ENCODE measurements at places on chromosomes 4 and X.

DNA sequence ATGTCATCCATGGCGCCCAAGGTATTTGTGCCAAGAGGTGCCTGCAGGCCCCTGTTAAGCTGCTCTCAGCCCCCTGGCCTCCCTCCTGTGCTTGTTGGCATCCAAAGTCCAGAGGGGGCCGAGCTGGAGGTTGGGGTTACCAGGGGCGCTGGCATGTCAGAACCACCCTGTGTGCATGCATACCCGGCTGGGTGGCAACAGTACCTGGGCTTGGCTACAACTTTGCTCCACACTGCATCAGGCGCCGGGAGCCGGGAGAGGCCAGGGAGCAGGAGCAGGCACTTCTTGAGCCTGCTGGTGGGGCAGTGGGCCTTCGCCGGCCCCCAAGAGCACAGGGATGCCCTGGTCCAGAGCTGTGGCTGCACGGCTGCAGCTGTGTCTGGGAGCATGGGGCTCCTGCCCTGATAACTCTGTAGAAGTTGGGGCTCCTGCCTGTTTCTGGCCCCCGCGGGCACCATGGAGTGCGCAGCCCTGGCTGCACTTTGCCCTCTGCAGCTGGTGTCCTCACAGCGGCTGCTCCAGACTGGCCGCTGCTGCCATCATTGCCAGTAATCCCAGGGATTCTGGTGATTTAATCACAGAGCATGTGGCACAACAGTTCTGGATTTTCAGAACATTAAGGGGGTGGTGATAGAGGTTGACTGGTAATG is 130.3 kb downstream of the ARHGAP10 start:
- no peak overlapping the region for H3K27ac ChIP-seq
- no peaks in the 10 kb centered on the region for H3K27me3 ChIP-seq
- H3K36me3 ChIP-seq, result no peaks in the 10 kb centered on the region
- peaks cover 2% of the 10 kb centered on the region for H3K4me1 ChIP-seq

GRCh38 chr4:152112887-152113286 is 352.1 kb upstream of the GATB start:
- no peaks in the 10 kb centered on the region for H3K27me3 ChIP-seq
- peaks cover 54% of the 10 kb centered on the region for H3K4me1 ChIP-seq
- no peak for DNase-seq

DNA sequence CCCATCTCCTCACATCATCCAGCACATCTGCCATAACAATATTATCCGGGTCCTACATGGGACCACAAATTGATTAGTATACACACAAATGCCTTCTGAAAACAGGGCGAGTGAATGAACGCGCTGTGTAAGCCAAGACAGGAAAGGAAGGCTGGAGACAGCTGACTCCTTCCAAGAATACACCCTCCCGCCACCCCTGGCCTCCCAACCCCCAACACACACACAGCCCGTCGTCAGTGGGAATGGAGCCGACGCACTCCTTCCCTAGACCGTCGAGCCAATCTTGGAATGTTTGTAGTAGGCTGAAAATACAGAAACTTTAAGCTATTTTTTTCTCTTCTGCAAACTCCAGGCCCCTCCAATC is 319 bp upstream of the MAGEH1 start:
- no peaks in the 10 kb centered on the region for H3K36me3 ChIP-seq
- H3K27me3 ChIP-seq, result no peaks in the 10 kb centered on the region
- H3K4me3 ChIP-seq, result peak overlapping the region; percentile 59
- H3K4me1 ChIP-seq, result no peaks in the 10 kb centered on the region
- DNase-seq, result no peak
- no peak overlapping the region for H3K27ac ChIP-seq

DNA sequence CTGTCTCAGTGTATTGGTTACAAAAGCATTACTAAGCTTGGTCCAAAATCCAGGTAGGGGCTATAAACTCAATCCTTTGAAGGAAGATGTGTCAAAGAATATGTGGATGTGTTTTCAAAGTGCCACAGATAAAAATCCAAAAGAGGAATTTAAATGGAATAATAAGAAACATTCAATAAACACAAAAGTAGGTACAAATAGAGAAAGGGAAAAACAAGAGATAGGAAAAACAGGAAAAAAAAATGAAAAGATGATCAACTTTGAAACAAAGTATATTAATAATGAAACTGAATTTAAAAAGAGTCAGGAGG is 64.0 kb downstream of the PPP4R3C start:
- no peak for DNase-seq
- H3K36me3 ChIP-seq, result no peaks in the 10 kb centered on the region
- H3K4me1 ChIP-seq, result no peaks in the 10 kb centered on the region
- no peak overlapping the region for H3K27ac ChIP-seq

DNA sequence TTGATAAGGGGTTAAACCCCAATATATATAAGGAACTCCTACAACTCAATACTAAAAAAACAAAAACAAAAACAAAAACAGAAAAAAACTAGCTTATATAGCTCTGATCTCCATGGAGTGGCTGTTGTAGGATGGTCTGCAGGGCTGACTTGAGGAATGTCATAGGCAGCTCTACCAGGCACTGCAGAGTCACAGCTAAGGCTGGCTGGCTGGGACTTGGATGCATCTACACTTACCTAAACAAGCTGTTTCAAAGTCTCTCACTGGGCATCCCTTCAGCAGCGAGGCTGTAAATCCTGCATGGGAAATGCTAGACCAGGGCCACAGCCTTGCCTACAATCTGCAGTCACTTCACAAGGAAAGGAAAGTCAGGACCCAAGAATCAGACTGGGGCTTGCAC is 61.3 kb downstream of the HOPX start:
- no peak overlapping the region for H3K27ac ChIP-seq
- no peak for DNase-seq
- H3K27me3 ChIP-seq, result no peaks in the 10 kb centered on the region
- H3K4me1 ChIP-seq, result no peaks in the 10 kb centered on the region
- no peak overlapping the region for H3K4me3 ChIP-seq

DNA sequence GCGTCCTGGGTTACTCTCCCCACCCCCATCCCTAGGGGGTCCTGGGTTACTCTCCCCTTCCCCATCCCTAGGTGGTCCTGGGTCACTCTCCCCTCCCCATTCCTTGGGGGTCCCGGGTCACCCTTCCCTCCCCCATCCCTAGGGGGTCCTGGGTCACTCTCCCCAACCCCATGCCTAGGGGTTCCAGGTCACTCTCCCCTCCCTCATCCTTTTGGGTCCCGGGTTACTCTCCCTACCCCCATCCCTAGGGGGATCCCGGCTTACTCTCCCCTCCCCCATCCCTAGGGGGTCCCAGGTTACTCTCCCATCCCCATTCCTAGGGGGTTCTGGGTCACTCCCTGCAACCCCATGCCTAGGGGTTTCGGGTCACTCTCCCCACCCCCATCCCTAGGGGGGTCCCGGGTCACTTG is 1.5 kb downstream of the ASMTL start:
- H3K27ac ChIP-seq, result no peak overlapping the region
- H3K4me1 ChIP-seq, result no peaks in the 10 kb centered on the region
- H3K36me3 ChIP-seq, result no peaks in the 10 kb centered on the region

- no peaks in the 10 kb centered on the region for H3K4me1 ChIP-seq
- H3K27me3 ChIP-seq, result peaks cover 65% of the 10 kb centered on the region
- H3K27ac ChIP-seq, result no peak overlapping the region
- H3K4me3 ChIP-seq, result no peak overlapping the region
Observed at GRCh38 chrX:131067846-131068745, 9.9 kb downstream of the ARHGAP36 start.

DNA sequence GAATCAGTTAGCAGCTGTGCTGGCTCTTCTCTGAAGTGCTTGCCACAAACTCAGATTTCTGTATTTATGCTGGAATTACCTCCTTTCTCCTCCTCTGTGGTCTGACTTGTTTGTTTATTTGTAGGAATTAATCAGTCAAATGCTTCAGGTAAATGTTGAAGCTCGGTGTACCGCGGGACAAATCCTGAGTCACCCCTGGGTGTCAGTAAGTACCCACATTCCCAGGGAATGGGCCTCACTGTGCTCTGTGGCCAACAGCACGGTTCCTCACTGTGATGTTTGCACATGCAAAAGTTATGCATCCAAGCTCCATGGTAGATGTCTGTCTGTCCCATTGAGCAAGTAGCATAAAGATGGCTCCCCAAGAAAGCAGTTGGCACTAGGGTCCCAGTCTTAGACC is 169.9 kb downstream of the DCLK2 start:
- no peak overlapping the region for H3K4me3 ChIP-seq
- H3K36me3 ChIP-seq, result no peaks in the 10 kb centered on the region
- H3K27ac ChIP-seq, result no peak overlapping the region
- no peaks in the 10 kb centered on the region for H3K27me3 ChIP-seq
- peaks cover 12% of the 10 kb centered on the region for H3K4me1 ChIP-seq

- H3K36me3 ChIP-seq, result peaks cover 10% of the 10 kb centered on the region
- H3K4me1 ChIP-seq, result no peaks in the 10 kb centered on the region
- no peak overlapping the region for H3K4me3 ChIP-seq
- no peak for DNase-seq
- no peak overlapping the region for H3K27ac ChIP-seq
- no peaks in the 10 kb centered on the region for H3K27me3 ChIP-seq
Observed at GRCh38 chr4:108035691-108036090, 46.0 kb downstream of the HADH start.

DNA sequence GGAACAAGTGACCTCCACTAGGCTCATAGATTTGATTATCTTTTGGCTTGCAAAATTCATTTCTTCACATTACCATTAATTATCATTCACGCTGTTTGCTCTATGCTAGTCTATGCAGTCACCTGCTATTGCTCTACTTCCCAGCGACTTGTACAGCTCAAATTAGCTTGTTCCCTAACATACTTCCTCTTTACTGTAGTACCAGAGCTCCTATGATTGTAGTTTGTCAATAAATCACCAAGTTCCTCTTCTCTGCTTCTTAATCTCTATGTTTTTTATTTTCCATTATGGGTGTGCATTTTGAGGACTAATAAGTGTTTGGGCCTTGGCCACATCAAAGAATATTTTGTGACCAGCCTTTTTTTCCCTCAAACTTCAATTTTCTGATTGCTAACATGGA is 6.2 kb upstream of the GSPT2 start:
- no peaks in the 10 kb centered on the region for H3K4me1 ChIP-seq
- H3K36me3 ChIP-seq, result no peaks in the 10 kb centered on the region
- no peak for DNase-seq
- H3K27me3 ChIP-seq, result peaks cover 15% of the 10 kb centered on the region

DNA sequence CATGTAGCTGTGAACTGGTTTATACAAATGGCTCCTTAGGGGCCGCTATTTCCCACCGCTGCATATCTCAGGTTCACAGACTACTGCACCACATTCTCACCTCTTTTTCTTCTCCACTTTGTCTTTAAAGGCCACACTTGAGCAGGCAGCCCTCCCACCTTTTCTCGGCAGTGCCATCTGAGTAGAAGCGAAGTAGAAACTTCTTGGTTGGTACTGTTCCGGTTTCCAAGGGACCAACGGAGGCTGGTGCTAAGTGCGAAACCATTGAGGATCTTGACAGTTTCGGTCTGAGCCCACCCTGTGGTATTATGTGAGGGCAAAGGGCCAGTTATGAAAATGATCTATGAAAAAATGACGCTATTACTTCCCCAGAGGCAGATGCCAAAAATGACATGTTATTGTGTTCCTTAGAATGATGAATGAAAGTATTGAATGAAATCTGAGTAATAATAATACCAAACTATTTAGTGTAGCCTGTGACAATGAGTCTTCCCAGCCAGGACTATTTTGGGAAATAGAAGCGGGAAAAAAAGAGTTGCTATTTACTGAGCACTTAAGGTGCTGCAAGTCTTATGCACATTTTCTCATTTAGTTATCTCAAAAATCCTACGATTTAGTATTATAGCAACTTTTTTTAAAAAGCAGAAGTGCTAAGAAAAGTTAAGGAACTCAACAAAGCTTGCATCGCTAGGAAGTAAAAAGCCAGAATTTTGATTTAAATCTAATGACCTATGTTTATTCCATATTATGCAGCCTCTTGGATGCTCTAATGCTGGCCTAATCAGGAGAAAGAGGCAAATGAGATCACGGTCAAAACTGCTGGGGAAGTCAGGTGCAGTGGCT is 29.6 kb upstream of the CHRNA9 start:
- H3K36me3 ChIP-seq, result no peaks in the 10 kb centered on the region
- H3K27me3 ChIP-seq, result no peaks in the 10 kb centered on the region
- H3K4me3 ChIP-seq, result no peak overlapping the region
- DNase-seq, result no peak
- peaks cover 21% of the 10 kb centered on the region for H3K4me1 ChIP-seq

- peaks cover 5% of the 10 kb centered on the region for H3K4me1 ChIP-seq
- no peaks in the 10 kb centered on the region for H3K27me3 ChIP-seq
- no peak overlapping the region for H3K4me3 ChIP-seq
- H3K36me3 ChIP-seq, result no peaks in the 10 kb centered on the region
Observed at GRCh38 chrX:41095908-41096307, 10.7 kb downstream of the USP9X start.

GRCh38 chr4:152103181-152103901 is 342.5 kb upstream of the GATB start:
- H3K4me3 ChIP-seq, result no peak overlapping the region
- H3K36me3 ChIP-seq, result no peaks in the 10 kb centered on the region
- no peaks in the 10 kb centered on the region for H3K27me3 ChIP-seq
- no peak overlapping the region for H3K27ac ChIP-seq
- no peak for DNase-seq

GRCh38 chrX:13051529-13052172 is 7.2 kb upstream of the FAM9C start:
- no peak for DNase-seq
- no peaks in the 10 kb centered on the region for H3K27me3 ChIP-seq
- H3K27ac ChIP-seq, result no peak overlapping the region
- H3K4me3 ChIP-seq, result no peak overlapping the region

GRCh38 chrX:11137543-11138139 is 26.5 kb downstream of the HCCS start:
- no peaks in the 10 kb centered on the region for H3K36me3 ChIP-seq
- H3K4me3 ChIP-seq, result no peak overlapping the region
- no peak overlapping the region for H3K27ac ChIP-seq
- peak; percentile 49 for DNase-seq
- no peaks in the 10 kb centered on the region for H3K4me1 ChIP-seq

DNA sequence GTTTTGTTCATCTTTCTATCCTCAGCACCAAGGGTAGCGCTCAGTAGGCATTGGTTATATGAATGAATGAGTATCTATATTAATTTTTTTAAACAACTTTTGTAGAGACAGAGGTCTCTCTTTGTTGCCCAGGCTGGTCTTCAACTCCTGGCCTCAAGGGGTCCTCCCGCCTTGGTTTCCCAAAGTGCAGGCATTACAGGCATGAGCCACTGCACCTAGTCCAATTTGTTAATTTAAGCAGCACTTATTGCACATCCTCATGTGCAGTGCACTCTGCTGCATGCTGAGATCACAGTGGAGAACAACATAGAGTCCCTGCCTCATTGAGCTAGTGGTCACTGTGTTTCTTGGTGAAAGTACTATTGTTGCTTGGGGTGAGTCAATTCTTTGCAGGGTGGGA is 94.4 kb downstream of the NHSL2 start:
- H3K4me3 ChIP-seq, result no peak overlapping the region
- H3K27me3 ChIP-seq, result no peaks in the 10 kb centered on the region
- H3K4me1 ChIP-seq, result peaks cover 20% of the 10 kb centered on the region

All from A673 (cell line).